ENCODE measurements at places on chromosomes 6 and 20.
A peak's percentile ranks its signal among the peaks of the same experiment; 100 is the strongest.

DNA sequence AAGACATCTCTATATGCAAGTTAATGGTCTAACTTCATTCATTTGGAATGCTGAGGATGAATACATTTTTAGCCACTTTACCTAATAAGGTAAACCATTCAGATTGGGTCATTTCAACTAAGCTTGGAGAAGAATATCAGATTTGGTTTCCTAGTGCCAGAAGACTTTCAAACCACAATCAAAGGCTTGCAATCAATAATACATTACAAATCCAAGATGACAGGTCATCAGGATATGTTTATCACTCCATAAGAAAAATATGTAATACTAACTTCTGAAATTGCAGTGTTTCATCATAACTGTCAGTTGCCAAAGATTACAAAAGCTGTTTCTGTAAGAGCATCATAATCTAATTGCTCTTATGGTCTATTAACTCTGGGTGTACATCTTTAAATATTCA lies 654.0 kb downstream of the COL12A1 start:
- no peak for DNase-seq

GRCh38 chr6:12094689-12095088 lies 82.6 kb downstream of the HIVEP1 start:
- no peak for DNase-seq

GRCh38 chr6:111628142-111628850 lies 22.6 kb upstream of the TRAF3IP2 start:
- no peak for DNase-seq

GRCh38 chr6:139003751-139004150 lies 15.7 kb upstream of the REPS1 start:
- no peak for DNase-seq

DNA sequence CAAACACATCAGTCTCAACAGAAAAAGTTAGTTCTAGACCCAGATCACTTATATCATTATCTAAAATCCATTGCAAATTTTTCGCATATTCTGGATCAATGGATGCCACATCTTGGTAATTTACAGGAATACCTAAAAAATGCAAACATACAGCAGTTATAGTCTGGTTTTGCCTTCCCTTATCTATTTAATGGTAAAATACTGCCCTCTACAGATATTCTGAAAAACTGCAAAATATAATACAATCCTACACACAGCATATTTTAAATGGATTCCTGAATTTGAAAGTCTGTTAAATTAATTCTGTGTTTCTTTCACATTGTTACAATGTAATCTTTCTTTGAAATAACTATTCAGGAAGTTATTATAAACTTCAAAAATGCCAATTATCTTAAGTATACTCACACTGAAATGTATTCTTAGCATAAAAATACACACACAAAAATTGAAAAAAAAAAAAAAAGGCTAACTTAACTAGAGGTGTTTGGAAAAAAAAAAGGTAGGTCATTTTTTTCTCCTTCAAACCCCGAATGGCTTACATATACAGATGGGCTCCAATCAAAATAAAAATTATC lies 88.4 kb downstream of the HACE1 start:
- no peak for DNase-seq

DNA sequence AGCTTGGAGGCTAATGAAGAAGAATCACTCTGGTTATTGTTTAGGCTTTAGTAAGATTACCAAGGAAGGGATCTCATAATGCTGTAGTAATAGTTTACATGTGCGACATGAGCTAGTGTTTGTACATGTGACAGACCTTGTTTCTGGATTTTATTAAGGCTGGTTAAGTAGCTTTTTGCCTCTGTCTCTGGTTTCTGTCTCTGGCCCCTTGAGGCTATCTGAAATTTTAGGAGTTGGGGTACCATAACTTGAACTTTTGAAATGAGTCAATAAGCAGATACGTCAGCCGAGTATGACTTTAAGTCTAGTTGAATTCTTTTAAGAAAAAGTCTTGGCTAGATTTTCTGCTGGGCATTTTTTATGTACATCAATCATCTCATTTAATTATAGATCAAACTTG lies 9.5 kb downstream of the CBFA2T2 start:
- DNase-seq = no peak

DNA sequence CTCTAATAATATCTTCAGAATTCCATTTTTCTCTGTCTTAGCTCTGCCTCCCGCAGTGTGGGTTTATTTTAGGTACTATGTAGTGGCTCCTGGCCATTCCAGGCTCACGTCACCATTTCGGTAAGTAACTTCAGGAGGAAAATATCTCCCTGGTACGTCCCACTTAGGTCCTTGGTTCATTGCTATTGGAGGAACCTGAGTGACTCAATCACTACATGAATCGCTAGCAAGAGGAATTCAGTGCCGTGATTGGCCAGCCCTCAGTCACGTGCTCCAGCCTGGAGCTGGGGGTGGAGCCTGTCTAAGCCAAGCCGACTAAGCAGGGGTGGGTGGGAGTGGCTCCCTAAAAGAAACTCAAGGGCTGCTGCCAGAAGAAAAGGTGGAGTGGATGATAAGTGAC lies 67.3 kb upstream of the E2F3 start:
- DNase-seq = no peak

GRCh38 chr6:45377043-45377553 lies 636 bp downstream of the SUPT3H start:
- peak; percentile 73 for DNase-seq

DNA sequence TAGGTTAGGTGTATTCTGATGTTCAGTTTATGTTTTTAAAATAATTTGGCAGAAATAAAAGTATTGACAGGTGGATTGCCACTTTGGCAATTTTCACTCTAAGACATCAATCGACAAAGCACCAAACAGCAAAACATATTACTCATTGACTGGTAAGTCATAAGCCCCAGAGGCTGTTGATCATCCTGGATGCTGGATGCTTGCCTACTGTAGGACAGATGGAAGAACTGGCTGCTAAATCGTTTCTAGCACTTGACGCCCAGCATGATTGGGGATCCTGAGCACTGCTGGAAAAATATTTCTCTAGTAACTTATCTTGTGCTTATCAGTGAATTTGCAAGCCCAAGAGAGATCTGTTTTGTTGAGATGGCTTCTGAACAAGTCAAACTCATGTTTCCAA lies 1001.9 kb upstream of the FLRT3 start:
- no peak for DNase-seq

- DNase-seq = no peak
These were observed at the start of gene FOXS1 for GRCh38 chr20:31845300-31845863. Gene FOXS1 (minus strand): TSS chr20:31845604. CDS start chr20:31845542, 62 bp downstream.

DNA sequence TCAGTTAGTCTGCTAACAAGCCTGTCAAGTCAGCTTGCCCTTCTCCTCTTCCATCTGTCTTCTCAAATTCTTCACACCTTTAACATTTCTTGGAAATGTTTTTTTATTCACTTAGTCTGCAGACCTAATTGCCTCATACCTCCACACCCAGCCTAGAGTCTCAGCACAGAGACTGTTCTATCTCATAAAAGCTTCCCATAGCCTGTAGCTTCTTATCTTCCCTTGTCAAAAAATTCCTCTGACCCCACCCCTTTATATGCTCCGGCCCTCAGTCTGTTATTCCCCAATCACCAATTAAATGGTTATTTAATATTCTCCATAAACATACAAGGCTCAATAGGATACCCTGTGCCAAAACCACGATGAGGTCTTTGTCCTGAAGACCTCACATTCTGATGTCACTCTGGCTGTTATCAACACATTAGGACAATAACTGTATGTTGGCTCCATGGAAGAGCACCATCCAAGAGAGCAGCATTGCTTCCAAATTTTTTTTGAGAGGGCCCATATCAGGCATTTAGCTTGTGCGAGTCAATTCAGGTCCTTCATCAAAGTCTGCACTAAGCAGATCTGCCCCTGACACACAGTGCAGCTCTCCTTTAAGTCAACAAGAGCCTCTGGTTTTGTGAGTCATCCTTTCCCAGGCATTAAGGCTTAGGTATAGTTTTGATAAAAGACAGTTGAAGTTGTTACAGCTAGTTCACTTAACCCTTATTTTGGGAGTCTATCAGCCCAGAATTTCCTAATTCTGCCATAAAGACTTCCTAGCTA lies 83.2 kb upstream of the TBX18 start:
- DNase-seq = no peak

GRCh38 chr20:1563598-1563997 lies 6.1 kb upstream of the SIRPD start:
- no peak for DNase-seq

DNA sequence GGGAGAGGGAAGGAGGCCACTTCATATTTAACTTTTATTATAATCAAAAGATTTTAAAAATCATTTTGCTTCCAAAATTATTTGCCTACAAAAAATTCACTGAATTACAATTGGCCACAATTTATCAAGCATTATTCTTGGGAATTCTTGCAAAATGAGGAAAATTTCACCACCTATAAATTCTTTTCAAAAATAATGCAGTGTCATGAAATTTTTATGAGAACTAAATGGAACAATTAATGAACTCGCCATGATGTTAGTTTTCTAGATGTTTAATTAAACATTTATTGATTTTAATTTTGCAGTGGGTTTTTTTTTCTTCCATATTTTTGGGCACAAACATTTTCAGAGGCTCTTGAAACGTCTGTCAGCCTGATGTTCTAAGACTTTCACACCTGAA lies 5.8 kb upstream of the ZBP1 start:
- no peak for DNase-seq

GRCh38 chr6:128206610-128207426 lies 306.0 kb upstream of the THEMIS start:
- DNase-seq = no peak

All from activated CD4-positive, alpha-beta T cell treated with anti-CD3 and anti-CD28 coated beads, Interleukin-2, amount 50 U/mL, for 1 hour (primary cell).